Naive thymus-derived CD4-positive, alpha-beta T cell (primary cell): ENCODE measurements at places on chromosomes 7 and 10. TPM values are rescaled to one million over a fixed set of nuclear protein-coding genes. Genes with fewer than 3 reads are reported as not detected.

- no peak for DNase-seq
Measured at GRCh38 chr7:97798046-97799019, 66.4 kb downstream of the TAC1 start.

POLR3A gene
- total RNA-seq, result 12.0 TPM

ENTPD1 gene
- total RNA-seq, result 1.2 TPM

CNPY1 gene
- not detected for total RNA-seq
